ENCODE measurements at places on chromosomes 11 and 22.
A peak's percentile ranks its signal among the peaks of the same experiment; 100 is the strongest.

DNA sequence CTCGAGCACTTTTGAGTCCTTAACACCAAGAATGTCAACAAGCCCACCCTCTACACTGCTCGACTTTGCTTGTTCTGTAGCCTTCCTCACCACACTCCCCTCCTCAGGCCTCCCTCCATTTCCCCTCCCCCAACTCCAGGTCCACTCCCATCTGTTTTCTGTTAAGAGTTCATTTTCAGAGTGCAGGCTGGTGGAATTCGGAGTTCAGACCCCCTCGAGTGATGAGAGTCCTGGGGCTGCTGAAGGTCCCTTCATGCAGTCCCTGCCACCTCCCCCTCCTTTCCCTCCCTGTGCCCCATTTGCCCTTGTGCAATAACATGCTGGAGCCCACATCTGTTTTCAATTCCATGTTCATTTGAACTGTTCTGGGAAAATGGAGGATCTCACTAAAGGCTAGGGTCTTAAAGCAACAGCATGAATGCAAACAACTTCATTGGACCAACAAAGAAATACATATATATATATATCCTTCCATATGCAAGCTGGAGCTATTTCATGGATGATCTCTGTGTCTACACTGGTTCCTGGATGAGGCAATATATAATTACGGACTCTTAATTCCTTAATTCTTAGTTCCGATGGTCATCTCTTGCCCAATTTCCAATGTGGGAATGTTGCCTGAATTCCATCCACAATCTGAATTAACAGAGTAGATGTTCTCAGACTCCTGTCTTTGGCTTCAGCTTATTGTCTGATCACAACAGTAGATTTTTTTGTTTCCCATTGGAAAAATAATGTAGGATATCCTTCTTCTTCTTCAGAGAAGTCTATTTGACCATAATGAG is 340.4 kb downstream of the ETS1 start:
- DNase-seq: no peak

DNA sequence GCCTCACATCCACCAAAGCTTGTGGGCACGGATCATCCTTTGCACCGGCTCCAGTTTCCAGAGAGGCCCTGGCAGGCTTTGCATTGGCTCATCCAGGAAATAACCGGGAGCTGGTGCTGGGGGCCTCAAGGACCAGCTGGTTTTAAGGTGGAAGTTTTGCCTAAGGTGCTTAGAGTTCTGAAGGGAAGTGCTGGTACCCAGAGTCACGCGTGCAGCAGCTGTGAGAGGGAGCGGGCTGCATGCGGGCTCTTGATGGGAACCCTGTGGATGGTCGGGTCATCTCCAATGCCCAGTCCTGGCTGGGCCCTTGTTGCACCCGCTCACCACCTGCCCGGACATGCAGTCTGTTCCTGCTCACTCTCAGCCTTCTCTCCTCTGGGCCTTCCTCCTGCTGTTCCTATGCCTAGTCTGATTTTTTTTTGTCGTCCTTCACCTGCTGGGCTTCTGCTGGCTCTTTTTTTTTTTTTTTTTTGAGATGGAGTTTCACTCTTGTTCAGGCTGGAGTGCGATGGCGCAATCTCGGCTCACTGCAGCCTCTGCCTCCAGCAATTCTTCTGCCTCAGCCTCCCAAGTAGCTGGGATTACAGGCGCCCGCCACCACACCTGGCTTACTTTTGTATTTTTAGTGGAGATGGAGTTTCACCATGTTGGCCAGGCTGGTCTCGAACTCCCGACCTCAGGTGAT is 24.0 kb upstream of the PRR5 start:
- no peak for DNase-seq

- DNase-seq: peak; percentile 51
Measured at GRCh38 chr11:107665018-107665417, 46.8 kb downstream of the SLN start.

DNA sequence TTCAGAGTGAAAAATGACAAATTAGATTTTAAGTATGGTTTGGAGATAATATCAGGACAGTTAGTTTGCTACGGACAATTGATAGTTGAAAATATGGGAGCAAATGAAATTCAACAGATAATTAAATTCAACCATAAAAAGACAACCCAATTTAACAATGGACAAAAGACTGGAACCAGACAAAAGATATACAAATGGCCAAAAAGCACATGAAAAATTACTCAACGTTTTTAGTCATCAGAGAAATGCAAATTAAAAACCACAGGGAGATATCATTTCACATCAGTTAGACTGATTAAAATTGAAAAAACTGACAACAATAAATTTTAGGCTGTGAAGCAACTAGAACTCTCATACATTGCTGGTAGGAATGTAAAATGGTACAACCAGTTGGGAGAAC is 27.2 kb downstream of the SIK2 start:
- no peak for DNase-seq

DNA sequence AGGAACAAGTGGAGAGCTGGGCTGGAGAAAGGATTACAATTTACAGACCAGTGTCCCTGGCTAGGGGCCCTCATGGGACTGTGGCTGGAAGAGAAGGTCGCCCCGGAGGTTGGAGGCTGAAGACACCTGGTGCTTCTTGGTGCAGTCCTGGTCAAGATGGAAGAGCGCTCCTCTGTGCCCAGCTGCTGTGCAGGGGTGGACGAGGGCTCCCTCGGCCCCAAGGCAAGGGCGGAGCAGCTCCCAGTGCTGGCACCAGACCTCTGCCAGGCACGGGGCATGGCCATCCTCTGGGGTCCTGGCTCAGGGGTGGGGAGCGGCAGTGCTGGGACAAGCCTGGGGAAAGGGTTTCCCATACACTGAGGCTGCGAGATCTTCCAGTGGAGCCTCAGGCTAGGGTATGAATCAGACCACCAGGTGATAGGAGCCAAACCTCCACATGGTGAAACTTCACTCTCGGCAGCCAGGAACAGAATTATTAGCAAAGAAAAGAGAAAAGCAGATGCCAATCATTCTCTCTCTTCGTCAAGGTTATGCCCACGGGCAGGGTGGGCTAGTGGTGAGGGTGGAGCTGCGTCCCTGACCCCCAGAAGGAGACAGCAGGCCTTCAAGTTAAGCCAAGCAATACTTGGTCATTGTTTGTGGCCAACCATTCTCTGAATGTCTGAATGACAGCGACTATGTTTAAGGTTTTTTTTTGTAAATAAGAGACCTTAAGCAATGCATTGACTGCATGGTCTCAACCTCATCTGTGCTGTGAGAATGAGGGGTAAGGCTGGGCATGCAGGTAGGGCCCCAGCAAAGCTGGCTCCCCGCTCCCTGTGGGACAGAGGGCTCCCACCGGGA is 32.1 kb downstream of the PPM1F start:
- no peak for DNase-seq

DNA sequence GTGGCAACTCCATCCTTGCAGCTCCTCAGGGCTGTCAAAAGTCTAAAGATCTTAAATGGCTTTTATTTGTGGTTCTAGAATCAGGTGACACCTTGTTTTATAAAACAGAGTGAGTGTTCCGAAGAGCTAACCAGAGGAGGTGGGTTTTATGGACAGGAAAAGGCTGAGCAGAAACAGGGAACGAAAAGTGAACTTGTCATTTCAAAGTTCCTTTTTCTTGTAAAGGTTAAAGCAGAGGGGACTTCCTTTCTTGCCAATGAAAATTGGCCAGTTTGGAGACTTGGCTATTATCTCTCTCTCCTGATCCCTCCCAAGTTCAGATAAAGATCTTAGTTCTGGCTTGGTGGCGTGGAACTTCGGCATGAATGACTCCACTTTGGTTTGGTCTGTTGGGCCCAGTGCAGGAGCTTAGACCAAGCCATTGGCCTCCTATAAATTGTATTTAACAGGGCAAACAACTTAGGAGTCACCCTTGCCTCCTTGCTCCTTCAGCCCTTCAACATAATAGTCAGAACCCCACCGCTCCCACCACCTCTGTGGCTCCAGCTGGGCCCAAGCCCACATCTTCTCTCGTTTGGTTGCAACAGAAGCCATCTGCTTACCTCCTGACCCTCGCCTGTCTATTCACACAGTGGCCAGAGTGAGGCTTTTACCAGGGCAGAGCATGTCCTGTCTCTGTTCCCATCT is 102.4 kb upstream of the THY1 start:
- no peak for DNase-seq

DNA sequence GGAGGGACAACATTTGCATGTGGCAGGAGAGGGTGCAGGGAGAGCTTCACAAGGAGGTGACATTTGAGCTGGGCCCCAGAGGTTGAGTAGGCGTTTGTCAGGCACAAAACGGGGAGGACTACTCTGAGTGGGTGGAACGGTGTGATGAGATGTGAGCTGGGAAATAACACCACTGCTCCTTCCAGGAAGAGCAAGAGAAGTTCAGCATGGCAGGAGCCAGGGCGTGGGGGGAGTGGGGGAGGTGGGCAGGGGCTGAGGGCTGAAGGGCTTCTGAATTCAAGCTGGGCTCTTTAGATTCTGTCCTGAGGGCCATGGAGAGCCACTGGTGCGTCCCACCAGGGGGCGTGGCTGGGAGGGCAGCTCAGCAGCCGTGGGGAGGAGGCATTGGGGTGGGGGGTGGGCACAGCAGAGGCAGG is 54.2 kb downstream of the OTOG start:
- DNase-seq: peak; percentile 36

DNA sequence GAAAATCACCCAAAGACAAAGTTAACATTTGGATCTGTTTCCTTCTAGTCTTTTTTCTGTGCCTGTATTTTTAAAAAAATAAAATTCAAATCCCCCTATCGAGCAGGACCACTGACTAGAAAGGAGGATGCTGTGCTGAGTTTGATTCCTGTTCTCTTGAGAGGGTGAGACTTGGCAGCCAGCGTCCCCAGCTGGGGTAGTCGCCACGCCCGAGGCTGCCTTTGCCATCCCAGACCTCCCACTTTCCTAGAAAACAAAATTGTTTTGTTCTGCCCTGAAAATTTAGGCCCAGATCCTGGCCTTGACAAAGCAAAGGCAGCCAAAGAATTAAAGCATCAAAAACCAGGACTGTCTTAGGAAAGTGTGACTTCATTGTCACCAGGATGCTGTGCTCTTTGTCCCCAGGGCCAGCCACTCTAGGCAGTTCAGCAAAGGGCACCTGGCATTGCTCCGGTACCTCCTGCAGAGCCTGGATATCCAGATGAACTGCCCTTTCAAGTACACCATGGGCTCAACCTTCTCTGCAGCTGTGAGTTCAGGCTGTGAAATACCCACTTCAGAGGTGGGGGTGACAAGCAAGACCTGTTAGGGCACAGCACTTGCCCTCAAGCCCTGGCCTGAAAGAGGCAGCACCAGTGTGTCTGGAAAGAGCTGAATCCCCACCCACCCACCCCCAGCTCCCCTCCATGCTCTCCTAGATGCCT is 44.6 kb downstream of the KCNQ1OT1 start:
- DNase-seq: no peak

DNA sequence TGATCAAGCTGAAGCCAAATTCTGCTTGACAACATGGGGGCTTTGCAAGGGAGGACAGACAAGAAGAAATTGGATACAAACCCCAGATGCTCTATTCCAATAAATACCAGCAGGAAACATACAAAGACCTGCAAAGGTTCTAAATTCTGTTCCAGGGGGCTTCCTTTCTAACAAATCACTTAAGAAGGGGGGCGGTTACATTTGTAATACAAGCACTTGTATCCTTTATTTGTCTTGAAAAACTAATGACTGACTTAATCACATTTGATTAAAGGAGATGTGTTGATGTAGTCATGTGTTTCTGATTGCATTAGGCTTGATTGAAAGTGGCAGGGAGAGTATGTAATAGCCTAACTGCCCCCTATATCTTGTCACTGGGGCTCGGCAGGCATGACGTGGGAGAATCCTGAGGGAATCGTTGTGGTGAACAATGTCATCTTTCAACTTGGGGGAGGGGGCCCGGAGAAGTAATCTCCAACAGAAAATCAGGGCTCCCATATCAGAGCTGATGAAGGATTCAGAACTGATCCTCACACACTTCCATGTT is 361.7 kb downstream of the INSC start:
- no peak for DNase-seq

DNA sequence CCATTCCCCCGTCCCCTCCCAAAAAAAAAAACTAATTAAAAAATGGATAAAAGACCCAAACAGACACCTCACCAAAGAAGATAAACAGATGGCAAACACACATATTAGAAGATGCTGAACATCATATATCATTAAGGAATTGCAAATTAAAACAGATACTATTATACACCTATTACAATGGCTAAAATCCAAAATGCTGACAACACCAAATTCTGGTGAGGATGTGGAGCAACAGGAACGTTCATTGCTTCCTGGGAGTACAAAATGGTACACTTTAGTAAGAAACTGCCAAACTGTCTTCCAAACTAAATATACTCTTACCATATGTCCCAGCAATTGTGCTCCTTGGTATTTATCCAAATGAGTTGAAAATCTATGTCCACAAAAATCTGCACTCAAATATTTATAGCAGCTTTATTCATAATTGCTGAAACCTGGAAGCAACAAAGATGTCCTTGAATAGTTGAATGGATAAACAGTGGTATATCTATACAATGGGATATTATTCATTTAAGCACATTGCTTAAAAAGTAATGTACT is 19.9 kb downstream of the NAGA start:
- no peak for DNase-seq

GRCh38 chr11:119380827-119381180 is 686 bp downstream of the USP2 start:
- DNase-seq: no peak

- DNase-seq: no peak
Measured at GRCh38 chr11:3123761-3124733, 41.1 kb downstream of the OSBPL5 start.

DNA sequence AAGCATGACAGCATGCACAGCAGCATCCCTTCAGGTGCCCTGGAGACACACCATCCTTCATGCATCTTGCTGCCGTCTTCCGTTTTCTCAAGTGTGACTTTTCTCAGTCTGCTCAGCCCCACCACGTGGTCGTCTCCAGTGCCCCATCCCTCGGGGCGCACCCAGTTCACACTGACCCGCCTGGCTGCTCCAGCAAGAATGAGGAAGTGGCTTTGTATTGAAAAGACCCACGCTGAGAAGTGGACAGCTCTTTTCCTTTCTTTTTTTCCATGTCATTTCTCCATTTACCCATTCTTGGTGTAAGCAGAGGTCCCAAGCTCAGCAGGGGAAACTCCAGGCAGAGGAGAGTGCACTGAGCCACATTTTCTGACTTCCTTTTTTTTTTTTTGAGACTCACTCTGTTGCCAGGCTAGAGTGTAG is 14.5 kb downstream of the SERPINH1 start:
- no peak for DNase-seq

GRCh38 chr11:94539420-94539819 is 4.3 kb upstream of the FUT4 start:
- no peak for DNase-seq

DNA sequence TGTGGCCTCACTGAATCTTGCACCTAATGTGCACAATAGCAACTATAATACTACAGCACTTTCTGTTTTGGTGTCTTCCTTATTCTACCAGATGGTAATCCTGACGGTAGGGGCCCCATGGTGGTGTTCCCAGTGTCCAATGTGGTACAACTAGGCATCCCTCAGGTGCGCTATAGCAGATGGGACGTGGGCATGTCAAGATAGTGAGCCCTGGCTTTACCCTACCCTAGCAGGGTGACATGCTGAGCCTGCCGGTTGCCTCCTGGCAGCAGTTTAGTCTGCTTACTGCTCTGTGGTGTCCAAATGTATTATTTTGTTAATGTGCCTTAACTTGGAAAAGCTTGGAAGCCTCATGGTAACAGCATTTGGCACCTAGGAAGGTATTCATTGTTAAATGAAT is 19.2 kb downstream of the ACO2 start:
- DNase-seq: no peak

Data from head of caudate nucleus (tissue), 42 donors.